ENCODE measurements at places on chromosomes 1 and 21. TPM values are rescaled to one million over a fixed set of nuclear protein-coding genes. Genes with fewer than 3 reads are reported as not detected.

Gene SLC6A9
- 0.63 TPM for total RNA-seq

Gene S100A2
- total RNA-seq, result 1.5 TPM

Gene SLC45A1
- total RNA-seq, result 1.8 TPM

Gene PINK1
- total RNA-seq, result 69.4 TPM

Gene ANP32E
- 26.1 TPM for total RNA-seq

Gene KCNJ6
- not detected for total RNA-seq

Gene FAM3B
- total RNA-seq, result not detected

Gene PPT1
- 42.7 TPM for total RNA-seq

Gene RGSL1
- total RNA-seq, result not detected

Gene KRTAP19-3
- not detected for total RNA-seq

Data from bladder microvascular endothelial cell (primary cell).